HS-27A (cell line): ENCODE measurements at places on chromosomes 6 and 20.

DNA sequence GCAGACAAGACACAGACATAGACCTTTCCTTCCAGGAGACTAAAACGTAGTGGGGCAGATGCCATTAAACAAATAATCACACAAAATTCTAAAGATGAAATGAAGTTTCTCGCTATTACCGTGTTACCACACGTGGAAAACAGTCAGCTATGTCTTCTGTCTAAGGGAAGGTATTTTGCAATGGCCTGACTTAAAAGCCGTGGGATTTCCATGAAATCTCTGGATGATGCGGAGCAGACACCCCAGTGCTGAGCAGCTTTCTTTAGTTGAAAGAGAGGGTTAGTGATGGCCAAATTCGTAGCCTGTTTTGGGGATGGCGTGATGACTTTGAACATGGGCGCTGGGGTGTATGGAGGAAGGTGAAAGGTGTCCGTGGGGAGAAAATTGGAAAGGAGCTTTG lies 281.8 kb downstream of the NRN1 start:
- no peak for DNase-seq

DNA sequence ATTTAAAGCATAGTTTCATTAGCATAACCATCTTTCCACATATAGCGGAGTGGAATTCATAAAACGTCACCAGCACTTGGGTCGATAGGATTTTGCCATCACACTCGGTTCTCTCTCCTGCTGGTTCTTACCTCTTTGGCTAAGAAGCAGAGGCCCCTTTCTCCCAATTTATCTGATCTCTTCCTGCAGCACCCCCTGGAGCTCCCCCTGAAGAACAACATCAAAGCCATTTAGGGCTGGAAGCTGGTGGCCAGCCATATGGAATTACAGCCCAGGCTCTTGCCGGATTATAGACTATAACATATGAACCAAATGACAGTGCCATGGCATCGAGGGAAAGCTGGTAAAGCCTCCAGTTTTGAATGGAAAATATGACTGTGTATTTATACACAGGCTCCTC lies 6.4 kb upstream of the KIF6 start:
- DNase-seq, result no peak

GRCh38 chr6:111976139-111976538 lies 77.8 kb upstream of the CCN6 start:
- no peak for DNase-seq

DNA sequence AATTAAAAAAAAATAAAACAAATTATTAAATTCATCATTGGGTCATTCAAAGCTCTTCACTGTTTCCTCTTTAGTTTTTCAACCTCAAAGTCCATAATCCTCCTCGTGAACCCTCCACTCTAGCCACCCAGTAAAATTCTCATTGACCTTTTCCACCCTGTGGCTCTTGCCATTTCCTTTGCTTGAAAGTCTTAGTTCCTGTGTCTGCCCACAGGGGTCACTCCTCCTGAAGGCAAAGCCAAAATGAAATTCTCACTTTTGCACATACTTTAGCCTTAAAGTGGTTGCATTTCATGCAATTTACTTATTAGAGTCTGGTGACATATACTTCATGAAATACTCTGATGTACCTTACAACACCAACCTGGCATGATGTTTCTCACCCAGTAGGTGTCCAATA lies 263.7 kb downstream of the BMP2 start:
- DNase-seq, result no peak

DNA sequence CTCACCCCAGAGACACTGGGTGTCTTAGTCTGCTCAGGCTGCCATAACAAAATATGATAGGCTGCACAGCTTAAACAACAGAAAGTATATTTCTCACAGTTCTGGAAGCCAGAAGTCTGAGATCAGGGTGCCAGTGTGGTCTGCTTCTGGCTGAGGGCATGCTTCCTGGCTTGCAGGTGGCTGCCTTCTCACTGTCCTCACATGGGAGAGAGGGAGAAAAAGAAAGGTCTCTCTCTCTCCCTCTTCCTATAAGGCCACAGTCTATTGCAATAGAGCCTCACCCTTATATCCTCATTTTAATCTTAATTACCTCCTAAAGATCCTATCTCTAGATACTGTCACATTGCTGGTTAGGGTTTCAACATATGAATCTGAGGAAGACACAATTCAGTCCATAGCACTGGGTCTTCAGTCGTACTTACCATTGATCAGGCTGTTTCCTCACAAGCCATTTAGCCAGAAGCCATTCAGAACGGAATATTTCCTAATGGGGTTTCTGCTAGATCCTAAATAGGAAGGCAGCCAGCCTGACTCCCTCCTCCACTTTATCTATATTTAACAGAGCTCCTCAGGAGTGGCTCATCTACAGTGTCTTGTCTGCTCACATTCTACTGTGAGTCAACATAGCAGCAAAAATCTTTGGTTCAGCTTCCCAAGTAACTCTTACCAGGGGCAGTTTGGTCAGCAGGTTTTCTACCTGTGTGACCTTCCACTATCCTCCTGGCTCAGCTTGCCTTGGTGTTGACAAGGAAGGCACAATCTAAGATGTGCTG lies 42.2 kb downstream of the CD164 start:
- DNase-seq, result no peak

DNA sequence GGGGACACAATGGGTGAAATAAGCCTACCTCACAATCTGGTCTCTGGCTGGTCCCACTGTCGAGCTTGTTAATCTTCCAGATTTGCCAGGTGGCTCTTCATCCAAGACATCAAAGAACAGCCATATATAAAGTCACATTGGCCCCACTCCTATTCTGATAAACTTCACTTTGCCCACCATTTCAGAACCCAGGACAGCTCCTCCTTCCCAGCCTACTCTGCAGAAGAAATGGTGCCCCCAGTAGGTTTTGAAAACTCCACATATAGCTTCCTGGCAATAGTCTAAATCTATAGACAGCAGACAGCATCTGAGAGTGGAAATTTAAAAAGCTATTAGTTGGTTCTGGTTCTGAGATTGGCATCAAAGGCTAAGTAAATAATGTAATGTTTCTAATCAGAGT lies 143.1 kb upstream of the PCSK2 start:
- DNase-seq, result no peak

DNA sequence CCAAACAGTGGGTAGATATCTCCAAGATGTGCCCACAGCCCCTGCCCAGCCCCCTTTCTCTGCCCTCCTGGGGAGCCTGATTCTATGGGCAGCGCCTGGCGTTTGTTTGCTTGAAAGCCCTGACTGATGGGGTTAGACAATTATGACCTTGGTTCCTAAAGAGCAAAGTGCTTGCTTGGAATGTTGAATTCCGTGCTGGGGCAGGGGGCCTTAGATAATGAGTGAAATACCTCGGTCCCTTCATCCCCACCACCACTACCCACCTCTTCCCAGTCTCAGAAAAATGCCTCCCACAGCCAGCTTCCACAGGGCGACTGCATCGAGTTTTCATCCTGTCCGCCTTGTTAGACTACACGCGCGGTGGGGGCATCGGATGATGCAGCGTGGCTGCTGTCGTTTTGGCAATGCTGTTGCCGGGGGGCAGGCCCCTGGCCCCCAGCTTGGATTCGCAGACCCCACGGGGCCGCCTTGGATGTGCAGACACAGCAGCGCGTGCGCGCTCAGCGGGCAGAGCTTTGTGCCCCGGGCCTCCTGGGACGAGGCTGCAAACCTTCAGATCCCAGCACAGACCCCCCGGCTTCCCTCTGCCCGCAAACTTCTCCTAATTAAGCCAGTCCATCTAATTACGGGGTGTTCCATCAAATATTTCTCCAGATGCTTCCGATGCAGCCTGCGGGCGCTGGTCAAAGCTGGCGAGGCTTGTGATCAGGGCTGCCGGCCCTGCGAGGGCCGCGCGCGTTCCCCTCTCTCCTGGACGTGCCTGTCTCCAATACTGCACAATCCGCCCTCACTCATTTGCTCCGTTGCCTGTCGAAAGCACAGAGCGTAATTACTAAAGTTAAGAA lies 86.1 kb downstream of the LINC00237 start:
- DNase-seq, result no peak

DNA sequence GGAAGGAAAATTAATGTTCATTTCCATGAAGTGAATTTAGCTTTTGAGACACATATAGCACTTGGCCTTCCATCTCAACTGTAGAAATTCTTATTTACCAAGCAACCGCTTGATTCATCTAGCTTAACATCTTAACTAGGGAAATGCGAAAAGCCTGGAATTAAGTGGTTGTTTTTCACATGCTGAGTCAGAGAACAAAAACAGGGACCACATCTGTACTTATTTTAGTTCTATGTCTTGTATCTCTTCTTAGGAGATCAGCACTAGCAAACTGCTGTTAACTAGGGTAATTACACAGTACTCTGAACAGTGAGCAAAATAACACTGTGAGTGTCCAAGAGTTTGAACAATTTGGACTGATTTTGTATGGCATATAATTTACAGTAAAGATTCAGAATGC lies 590.9 kb upstream of the NRSN1 start:
- no peak for DNase-seq

DNA sequence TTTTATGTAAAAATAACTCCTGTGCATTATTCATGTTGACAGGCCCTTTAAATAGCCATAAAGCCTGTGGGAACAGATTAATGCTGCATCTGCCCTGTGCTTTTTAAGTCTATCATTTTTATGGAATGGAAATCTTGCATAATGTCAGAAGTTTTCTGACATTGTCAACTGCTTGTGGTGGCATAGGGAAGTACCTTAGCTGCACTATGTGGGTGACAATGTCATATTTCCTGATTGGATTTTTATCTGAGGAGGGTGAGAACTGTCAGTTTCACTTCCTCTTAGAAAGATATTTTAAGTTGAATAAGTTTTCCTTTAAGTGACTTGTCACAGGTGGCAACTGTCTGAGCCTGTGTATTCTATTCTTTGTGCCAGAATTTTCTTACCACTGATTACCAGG lies 267.9 kb downstream of the PLCB1 start:
- DNase-seq, result no peak

DNA sequence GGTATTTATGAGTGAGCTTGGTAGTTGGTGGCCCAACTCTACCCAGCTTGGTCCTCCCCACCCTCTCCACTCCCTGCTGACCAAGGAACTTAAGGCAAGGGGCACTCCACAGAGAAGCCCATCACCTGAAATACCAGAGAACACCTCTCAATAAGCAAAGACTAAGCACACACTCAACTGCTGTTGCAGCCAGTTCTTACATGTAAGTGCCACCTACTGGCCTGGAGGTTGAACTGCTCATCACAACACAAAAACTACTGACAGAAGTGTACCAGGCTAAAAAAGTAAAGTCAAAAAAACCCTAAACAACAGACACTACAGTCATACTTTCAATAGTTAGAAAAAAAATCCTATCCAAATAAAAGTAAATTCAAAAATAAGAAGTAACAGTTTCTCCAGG lies 146.2 kb downstream of the FAM83B start:
- DNase-seq, result no peak

- DNase-seq, result no peak
These were observed 95.4 kb upstream of the DEFB112 start for GRCh38 chr6:50145125-50145524.

GRCh38 chr6:81451787-81452186 lies 300.7 kb downstream of the TENT5A start:
- peak; percentile 12 for DNase-seq

- DNase-seq, result no peak
These were observed 23.3 kb downstream of the KCNK15 start for GRCh38 chr20:44768854-44769480.

- DNase-seq, result no peak
These were observed 545 bp downstream of the FNDC1 start for GRCh38 chr6:159169557-159170332.

- no peak for DNase-seq
These were observed 62.0 kb downstream of the ATXN1 start for GRCh38 chr6:16698997-16699868.

GRCh38 chr20:49792006-49792405 lies 20.6 kb upstream of the SLC9A8 start:
- no peak for DNase-seq

DNA sequence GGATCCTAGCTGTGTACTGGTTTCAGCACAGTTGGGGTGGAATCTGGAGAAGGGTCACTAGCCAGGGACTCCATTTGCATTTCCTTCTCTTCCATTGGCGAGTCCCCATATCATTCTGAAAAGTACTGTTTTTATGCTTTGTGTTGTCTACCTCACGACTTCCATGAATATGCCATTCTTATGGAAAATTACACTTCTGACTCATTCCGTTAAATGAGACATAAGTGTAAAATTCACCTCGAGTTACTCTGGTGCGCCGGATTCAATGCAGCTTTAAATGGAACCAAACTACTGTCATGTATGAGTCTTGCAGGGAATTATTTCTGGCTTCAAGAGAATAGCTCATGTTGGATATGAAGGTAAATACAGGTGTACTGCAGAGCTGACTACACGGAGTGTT lies 99.2 kb downstream of the PDE7B start:
- DNase-seq, result no peak

DNA sequence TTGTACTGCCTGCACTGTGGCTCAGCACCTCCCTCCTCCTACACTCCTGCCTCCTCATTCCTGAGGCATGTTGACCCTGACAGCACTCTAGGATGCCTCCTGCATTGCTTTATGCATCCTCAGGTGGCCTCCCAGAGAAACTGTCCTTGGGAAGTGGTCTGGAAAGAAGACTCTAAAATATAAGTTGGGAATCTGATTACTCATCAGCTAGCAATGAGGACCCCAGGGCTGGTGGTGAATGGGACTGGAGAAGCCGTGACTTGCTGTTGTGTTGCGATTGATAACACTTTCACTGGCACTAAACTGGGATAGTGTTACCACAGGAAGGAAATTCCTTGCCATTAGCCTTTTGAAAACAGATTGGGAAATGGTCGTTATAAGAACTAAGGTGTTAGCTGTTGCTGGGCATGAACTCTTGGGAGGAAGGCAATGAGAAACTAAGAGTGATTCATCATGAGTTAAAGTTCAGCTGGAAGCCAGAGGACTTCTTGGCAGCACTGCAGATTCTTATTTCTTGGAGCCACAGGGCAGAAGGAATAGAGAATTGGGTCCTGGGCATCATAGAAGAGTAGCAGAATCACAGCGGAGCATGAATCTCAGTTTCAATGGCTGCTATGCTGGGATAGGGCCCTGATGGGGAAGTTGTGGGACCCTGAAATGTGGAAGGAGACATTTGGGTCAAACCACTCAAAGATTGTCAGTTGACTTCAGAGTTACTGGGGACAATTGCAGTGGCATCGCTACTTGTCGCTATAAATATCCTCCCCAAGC lies 10.1 kb upstream of the SIRPD start:
- DNase-seq, result peak; percentile 9

DNA sequence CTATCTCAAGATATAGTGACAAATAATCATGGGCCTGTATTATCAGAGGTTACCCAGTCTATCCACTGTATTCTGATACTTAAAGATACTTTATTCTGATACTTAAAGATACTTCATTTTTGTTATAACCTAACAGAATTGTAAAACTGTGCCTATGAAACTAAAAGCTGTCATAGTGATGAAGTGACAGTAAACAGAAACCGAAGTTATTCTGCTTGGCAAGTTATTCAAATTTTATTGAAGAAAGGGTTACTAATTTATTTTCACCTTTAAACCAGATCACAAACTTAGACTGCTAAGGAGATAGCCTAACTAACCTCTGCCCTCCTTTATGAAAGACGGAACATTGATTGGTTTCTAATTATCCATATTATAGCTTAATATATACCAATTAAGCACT lies 604.6 kb upstream of the IMPG1 start:
- DNase-seq, result no peak
